ENCODE measurements at places on chromosomes 4 and X. TPM values are rescaled to one million over a fixed set of nuclear protein-coding genes. Genes with fewer than 3 reads are reported as not detected.

CDX4 gene
- total RNA-seq = not detected

GLRA3 gene
- not detected for total RNA-seq

CLDN34 gene
- not detected for total RNA-seq

HS6ST2 gene
- total RNA-seq = not detected

ADH1A gene
- not detected for total RNA-seq

GAGE12E gene
- not detected for total RNA-seq

PAGE3 gene
- not detected for total RNA-seq

PHKA2 gene
- 45.7 TPM for total RNA-seq

POLN gene
- 3.8 TPM for total RNA-seq

UGT2A1 gene
- not detected for total RNA-seq

VEGFD gene
- not detected for total RNA-seq

CTAG1A gene
- not detected for total RNA-seq

SUPT20HL1 gene
- total RNA-seq = not detected

- no peak for DNase-seq
These were observed 380.8 kb downstream of the CXXC4 start for GRCh38 chr4:104113850-104114249.

GRCh38 chr4:33512397-33512796 is 2731.9 kb downstream of the ARAP2 start:
- DNase-seq = no peak

- DNase-seq = no peak
These were observed 126.0 kb downstream of the PPP3CA start for GRCh38 chr4:101221294-101221693.

GRCh38 chr4:4256799-4257198 is 8.8 kb upstream of the TMEM128 start:
- no peak for DNase-seq

- DNase-seq = no peak
These were observed 66.8 kb upstream of the EGFL6 start for GRCh38 chrX:13502590-13502989.

- DNase-seq = no peak
These were observed 30.8 kb downstream of the RASL11B start for GRCh38 chr4:52892880-52893279.

DNA sequence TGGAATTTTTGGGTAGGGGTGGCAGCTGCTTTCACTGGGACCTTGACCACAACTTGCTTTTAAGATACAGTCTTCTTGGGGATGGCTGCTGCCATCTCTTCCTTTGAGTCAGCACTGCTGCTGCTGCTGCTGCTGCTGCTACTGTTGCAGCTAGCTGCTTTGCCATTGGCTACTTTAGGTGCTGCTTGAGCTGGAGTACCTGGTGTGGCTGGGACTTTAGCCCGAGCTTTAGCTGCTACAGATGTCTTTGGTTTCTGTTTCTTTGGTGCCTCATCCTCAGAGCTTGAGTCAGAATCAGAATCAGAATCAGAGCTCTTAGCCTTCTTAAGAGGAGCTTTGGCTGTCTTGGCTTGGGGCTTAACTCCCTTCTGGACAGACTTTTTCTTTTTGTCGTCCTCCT is 52.2 kb downstream of the FAM9B start:
- no peak for DNase-seq

DNA sequence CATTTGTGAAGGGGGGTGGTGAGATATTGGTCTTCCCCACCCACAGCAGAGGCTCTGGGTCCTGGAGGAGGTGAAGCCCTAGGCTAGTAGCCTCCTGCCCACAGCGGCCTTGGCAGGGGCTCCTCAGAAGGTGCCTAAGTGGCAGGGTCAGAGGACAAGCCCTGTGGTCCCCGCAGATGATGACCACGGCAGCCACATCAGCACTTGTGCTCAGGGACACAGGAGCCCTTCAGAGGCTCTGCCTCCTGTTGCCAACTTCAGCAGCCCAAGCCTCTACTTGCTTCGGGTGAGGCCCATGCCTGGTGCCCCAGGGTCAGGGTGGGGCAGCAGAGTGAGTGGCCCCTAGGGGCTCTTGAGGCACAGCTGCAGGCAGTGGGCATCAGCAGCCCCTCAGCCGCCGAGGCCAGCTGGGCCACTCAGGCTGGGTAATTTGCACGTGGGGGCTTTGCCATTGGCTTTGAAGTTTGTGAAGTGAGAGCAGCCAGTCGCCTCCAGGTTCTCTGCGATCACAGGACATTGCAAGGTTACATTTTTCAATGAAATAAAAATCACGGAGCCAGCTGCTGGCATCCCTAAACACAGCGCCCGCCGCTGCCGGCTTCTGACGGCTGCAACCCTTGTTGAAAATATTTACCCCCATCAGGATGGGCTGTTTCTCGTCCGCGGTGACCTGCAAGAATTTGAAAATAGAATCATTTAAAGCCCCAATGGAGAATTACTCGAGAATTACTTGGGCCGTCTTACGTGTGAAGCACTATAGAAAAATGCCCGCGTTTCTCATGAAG is 108.5 kb downstream of the HMX1 start:
- no peak for DNase-seq

- DNase-seq = no peak
These were observed 72.0 kb upstream of the GPRIN3 start for GRCh38 chr4:89379511-89380044.

DNA sequence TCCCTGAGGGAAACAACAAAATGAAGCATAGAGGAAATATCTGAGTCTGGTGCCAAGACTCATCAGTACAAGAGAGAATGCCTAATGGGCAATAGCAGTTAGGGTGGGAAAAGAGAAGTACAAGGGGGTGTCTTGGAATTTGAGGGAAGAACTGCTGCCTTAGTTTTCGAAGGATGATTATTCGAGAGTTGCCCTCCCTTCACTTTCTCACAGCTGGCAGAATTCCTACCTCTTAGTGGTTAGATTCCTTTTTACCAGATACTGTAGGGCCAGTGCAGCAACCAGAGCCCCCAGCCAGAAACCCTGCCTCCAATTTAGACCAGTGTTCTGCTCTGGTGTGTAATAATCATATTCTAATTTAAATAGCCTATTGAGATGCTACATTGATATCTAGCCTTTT is 56.5 kb downstream of the NFKB1 start:
- DNase-seq = no peak

DNA sequence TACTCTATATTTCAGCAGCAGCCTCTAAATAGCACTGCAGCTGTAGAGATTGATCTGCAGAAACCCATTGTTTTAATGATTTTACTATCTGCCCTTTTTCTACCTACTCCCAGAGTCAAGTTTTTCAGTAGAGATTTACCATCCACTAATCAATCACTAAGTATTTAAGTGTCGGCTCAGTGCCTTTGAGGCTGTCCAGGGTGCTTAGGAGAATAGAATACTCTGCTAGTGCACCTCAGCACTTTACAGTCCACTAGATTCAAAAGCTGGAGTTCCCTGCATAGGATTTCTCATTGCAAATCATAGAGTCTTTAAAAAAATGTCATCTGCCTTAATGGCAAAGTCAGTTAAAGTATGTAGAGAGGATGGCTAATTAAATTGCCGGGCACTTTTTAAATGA is 29.6 kb upstream of the ANAPC4 start:
- no peak for DNase-seq

DNA sequence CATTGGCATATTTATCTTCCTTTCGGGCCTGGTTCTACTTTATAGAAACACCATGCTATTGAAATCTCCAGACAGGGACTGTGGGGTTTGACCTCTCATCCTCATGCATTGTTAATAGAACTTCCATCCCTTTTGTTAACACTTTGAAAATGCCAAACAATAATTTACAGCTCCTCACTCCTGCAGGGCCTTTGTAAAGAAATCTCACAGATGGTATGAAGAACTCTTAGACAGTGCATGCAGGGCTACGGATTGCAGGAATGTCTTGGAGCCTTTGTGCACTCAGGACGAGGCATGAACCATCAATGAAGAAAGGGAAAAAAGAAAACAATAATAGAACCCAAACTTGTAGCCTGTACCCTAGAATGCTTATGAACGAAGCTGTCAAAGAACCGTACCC is 92.8 kb upstream of the TMEM47 start:
- no peak for DNase-seq

- no peak for DNase-seq
These were observed 42.1 kb downstream of the NFKB1 start for GRCh38 chr4:102543030-102543928.

DNA sequence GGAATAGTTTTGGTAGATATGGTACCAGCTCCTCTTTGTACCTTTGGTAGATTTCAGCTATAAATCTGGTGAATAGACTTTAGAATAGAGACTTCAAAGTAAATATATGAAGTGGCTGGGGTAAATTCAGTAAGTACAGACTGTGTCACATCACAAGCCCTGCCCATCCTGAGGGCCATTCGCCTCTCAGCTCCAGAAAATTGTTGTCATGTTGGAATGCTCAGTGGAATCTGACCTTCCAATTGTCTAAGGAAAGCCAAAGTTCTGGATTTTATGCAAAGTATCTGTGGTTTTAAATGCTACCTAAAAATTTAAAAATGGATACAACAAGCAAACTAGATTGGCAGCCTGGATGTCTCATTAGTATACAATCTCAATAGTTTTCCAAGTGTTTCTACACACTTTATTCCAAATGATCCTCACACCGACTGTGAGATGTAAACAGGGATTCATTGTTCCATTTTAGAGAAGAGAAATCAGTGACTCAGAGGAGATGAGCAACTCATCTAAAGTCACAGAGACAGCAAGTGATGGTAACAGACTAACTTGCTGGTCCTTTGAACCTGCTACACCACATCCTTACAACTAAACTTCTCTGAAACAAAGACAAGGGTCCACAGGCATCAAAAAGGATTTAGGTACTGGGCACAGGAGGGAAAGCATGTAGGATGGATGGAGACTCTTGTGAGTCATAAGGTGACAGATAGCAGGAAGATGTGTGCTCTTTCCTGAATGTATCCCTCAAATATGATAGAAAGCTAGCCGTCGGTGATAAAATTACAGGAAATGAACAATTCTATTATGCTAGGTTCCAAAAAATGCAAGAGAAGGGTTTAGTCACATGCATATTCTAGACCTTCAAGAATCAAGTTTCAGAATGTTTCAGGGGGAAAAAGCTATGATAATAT is 127.3 kb downstream of the ATP10D start:
- DNase-seq = no peak

GRCh38 chr4:38306482-38307071 is 346.4 kb downstream of the PTTG2 start:
- DNase-seq = no peak

DNA sequence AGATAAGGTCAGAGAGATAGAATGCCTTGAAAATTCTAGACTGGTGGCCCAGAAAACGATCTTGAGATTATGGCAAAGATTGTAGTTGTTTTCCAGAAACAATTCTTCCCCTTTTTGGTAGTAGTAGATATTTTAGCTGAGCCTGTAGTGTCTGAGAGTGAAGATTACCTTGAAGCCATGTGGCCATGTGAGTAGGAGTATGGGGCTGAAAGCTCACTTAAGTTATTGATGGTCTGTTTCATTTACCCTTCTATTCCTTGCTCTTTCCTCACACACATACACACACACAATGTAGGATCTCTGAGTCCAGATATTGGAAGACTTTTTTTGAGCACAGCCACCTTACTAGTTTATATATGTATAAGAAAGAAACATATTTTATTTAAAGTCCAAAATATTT is 941.6 kb upstream of the GRID2 start:
- DNase-seq = no peak

DNA sequence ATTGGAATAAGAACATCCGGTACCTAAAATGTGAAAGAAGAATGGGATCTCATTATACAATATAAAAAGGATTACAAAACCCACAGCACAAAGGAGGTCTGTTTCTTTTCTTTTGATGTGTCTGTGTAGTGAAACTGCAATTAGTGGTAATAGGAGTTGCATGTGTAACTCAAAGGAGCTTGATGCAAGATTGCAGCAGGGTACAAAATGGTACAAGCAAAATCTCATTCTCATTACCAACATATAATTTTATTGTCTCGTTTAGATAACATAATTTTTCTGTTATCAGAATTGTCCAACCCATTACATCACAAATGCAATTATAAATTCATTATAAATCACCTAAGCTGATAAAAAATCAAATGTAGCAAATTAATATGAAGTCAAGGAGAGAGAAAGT is 47.1 kb upstream of the CCSER1 start:
- DNase-seq = no peak

DNA sequence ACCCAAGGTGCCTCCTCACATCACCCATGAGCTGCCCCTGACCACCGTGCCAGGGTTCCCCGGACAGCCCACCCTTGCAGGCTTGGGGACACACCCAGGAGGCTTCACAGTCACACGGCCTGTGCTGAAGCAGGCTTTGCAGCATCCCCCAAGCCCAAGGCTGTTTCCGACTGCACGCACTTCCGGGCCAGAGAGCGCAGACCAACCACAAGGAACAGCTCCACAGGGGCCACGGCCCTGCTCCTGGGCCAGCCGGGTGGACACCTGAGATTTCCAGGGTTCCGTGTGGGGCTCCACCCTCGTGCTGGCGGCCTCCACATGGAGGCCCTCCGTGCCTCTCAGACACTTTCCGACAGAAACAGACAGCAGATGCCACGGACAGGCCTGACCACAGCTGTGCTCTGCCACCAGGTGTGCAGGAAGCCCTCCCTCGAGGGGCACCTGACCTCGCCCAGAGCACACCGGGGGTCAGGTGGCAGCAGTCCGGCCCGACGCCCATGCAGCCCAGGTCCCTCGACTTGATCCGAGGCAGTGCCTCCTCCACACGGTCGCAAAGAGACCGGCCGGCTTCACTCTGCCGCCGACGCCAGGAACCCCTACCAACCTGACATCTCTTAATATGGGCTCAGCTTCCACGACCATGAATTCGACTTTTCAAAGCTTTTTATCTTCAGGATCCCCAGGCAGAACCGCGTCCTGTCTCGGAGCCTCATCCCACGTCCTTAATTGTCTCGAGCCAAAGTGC is 8.0 kb downstream of the CTBP1 start:
- no peak for DNase-seq

GRCh38 chr4:169437299-169438047 is 166.7 kb upstream of the SH3RF1 start:
- DNase-seq = no peak

- DNase-seq = no peak
These were observed 15.5 kb upstream of the SH3D19 start for GRCh38 chr4:151340751-151341385.

DNA sequence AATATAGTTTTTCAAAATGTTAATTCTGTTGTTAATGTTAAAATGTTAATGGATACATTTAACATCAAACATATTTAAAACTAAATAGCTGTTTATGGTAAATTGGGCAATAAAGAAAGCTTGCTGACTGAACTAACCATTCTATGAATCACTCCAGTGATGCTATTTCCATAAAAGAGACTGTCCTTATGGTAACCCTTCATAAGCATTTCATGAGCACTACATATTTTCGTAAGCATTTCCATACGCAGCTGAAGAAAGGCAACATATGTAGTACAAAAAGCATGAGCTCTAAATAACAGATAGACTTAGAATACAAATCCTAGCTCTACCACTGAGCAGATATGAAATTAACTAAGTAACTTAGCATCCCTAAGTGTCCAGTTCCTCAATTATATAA is 188.9 kb downstream of the COL25A1 start:
- no peak for DNase-seq

DNA sequence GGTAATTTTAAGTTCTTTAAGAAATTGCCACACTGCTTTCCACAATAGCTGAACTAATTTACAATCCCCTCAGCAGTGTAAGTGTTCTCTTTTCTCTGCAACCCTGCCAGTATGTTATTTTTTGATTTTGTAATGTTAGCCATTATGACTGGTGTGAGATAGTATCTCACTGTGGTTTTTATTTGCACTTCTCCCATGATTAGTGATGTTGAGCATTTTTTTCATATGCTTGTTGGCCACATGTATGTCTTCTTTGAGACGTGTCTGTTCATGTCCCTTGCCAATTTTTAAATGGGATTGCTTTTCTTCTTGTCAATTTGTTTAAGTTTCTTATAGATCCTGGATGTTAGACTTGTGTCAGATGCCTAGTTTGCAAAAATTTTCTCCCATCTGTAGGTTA is 86.1 kb downstream of the BMP3 start:
- no peak for DNase-seq

- DNase-seq = no peak
These were observed 55.8 kb upstream of the MAGEB10 start for GRCh38 chrX:27751976-27752375.
